Endothelial cell (in vitro differentiated cells): ENCODE measurements at places on chromosomes 5 and 9. TPM values are rescaled to one million over a fixed set of nuclear protein-coding genes. Genes with fewer than 3 reads are reported as not detected.

DNA sequence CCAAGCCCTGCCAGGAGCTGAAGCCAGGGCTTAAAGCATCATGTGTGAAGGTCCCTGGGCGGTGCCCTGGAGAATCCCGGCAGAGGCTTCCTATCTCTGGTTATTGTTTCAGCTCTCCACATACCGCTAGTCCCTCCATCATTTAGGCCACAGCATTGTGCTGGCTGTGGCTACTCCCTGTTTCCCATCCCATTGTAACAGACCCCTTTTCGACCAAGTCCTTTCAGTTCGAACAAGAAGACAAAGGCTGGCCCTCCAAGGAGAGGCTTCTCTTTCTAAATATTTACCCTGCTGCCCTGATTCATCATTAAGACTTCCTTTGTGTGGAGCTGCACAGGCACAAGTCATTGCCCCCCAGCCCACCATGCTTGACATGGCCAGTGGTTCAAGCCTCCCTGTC, 41.6 kb downstream of the NEUROG1 start:
- peaks cover 9% of the 10 kb centered on the region for H3K4me1 ChIP-seq
- no peak for DNase-seq
- no peak overlapping the region for H3K4me3 ChIP-seq
- H3K36me3 ChIP-seq, result no peaks in the 10 kb centered on the region

- DNase-seq, result no peak
- H3K36me3 ChIP-seq, result no peaks in the 10 kb centered on the region
- H3K27me3 ChIP-seq, result peaks cover 2% of the 10 kb centered on the region
- H3K27ac ChIP-seq, result no peak overlapping the region
- H3K4me3 ChIP-seq, result no peak overlapping the region
- H3K4me1 ChIP-seq, result peaks cover 12% of the 10 kb centered on the region
Measured at GRCh38 chr5:160347448-160347847, 23.0 kb downstream of the C1QTNF2 start.

Gene FSTL4
- total RNA-seq, result 0.21 TPM

DNA sequence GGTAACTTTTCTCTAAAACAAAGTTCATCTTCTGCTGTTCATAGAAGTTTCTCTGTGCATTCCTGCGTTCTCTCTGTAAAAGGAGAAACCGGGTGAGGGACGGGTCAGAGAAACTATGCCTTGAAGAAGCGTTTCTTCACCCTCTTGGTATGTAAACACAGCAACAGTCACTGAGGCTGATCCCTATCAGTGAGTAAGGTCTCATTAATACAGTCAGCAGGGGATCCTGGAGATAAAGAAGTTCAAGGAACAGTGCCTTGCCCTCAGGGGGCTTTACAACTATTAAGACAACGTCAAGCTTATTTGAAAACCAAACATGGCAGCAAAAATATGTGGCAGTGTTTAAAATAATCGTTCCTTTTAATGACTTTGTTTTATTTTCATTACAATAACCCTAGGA, 202.9 kb upstream of the IL12B start:
- no peaks in the 10 kb centered on the region for H3K27me3 ChIP-seq
- H3K4me3 ChIP-seq, result no peak overlapping the region
- no peaks in the 10 kb centered on the region for H3K4me1 ChIP-seq
- no peaks in the 10 kb centered on the region for H3K36me3 ChIP-seq

Gene LCN1
- not detected for total RNA-seq

Gene ISOC1
- 32.4 TPM for total RNA-seq

Gene CATSPER3
- 0.33 TPM for total RNA-seq
